Suppressor macrophage treated with lipopolysaccharide for 1 hour (primary cell): ENCODE measurements at places on chromosomes 2 and 18.

DNA sequence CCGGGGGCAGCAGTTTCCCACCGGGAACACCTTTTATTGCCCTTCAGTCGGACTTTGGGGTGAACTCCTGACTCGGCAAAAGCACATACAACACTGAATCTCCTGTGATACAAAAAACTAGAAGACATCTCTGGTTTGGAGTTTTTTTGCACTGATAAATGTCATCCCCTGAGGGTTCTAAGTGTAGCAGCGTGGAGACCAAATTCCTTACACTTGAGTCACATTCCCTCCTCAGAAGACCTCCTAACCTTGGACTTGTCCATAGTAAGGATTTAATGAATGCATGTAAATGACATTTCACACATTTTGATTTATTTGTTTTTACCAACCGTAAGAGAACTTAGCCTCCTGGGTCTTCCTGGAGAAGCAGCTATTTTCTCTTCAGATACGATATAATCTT is 54.0 kb upstream of the GPR45 start:
- no peak for DNase-seq

GRCh38 chr2:176638167-176639015 is 369.1 kb downstream of the MTX2 start:
- peak; percentile 77 for DNase-seq

DNA sequence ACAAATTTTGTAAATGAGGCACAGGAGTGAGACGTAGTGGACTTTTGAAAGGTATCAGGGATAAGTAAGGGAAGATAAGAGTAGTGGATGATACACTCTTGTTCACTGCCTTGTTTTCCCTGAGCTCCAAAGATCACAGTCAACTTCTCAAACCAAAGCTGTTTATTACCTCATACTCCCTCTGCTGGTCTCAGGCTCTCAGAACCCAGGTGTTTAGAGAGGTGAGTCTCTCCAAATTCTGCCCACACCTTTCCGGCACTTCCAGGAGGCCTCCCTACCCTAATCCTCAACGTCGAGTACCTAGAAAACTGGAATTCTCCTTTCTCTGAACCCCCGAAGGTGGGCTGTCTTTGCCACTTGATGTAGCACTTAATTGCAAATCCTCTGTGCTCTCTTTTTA is 621.1 kb downstream of the BCL11A start:
- no peak for DNase-seq

GRCh38 chr2:196515051-196515450 is 124.5 kb upstream of the CCDC150 start:
- no peak for DNase-seq

DNA sequence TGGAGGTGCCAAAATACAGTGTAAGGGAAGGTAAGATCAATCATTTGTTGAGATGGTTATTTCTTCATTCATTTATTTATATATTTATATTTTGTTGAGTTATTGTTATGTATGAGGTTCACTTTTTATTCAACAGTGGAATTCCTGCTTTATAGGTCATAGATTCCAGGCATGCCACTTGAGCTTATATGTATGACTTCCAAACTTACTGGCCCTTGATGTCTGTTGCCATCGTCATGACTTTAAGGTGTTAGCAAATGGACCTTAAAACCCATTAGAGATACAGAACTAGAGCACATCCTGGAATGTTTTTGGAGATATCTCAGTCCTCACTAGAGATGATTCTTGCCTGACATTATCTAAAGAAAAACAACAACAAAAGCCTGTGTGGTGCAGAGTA is 25.9 kb downstream of the CCDC85A start:
- DNase-seq = no peak

DNA sequence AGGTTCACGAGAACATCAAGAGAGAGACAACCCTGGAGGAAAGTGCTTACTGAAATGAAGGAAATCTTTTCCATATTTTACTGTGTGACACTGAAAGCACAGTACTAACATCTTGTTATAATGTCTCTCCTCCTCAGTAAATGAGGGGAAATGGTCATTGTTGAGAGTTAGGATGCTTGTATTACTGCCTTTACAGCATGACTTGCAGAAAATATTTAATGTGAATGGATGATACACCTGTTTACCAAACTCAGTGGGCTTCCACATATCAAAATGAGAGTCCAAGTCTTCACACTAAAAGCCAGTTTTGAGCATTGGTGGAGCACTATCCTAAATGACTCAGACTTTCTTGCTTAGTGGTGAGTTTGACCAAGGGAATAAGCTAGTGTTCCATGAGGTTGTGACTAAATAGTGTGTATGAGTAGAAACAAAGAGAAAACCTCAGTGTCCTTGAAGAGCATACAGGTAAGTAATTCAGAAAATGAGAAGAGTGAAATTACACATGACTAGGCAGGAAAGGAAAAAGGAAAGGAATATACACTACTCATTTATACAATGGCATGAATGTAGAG is 930.7 kb upstream of the CELF4 start:
- DNase-seq = no peak

GRCh38 chr2:239393941-239394340 is 6.9 kb downstream of the HDAC4 start:
- no peak for DNase-seq

- no peak for DNase-seq
Measured at GRCh38 chr2:166591226-166591625, 97.2 kb upstream of the SCN7A start.

DNA sequence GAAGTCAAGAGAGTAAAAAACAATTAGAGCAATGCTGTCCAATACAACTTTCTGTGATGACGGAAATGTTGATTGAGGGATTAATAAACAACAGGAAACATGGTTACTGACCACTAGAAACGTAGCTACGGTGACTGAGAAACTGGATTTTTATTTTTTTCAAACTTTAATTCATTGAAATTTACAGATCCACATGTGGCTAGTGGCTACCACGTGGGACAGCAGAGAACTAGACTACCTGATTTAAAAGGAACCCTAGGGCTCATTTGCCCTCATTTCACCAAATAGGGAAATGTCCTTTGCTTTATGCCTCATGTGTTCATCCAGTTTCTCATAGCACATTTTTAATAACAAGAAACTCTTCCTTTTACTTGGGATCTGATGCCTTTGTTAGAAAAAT is 413.0 kb downstream of the TGIF1 start:
- no peak for DNase-seq

- no peak for DNase-seq
Measured at GRCh38 chr2:189631849-189632248, 29.4 kb upstream of the ASNSD1 start.

- DNase-seq = no peak
Measured at GRCh38 chr2:110113961-110114591, 1.5 kb downstream of the MALL start.

DNA sequence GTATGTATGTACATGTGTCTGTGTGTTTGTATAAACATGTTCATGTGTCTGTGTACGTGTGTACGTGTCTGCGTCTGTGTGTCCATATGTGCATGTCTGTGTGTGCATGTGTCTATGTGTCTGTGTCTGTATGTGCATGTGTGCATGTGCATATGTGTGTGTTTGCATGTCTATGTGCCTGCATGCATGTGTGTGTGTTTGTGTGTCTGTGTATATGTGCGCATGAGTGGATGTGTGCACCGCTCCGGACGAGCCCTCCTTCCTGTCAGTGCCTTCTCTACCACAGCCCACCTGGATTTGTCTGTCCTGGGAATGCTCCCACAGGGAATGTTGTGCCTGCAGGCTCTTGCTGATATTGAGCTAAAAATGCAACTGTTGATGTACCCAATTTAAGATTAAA is 113.3 kb upstream of the EPC2 start:
- DNase-seq = no peak

GRCh38 chr2:118227698-118228508 is 139.6 kb downstream of the INSIG2 start:
- peak; percentile 36 for DNase-seq

- peak; percentile 83 for DNase-seq
Measured at GRCh38 chr2:46695283-46695682, 215.9 kb downstream of the TMEM247 start.

DNA sequence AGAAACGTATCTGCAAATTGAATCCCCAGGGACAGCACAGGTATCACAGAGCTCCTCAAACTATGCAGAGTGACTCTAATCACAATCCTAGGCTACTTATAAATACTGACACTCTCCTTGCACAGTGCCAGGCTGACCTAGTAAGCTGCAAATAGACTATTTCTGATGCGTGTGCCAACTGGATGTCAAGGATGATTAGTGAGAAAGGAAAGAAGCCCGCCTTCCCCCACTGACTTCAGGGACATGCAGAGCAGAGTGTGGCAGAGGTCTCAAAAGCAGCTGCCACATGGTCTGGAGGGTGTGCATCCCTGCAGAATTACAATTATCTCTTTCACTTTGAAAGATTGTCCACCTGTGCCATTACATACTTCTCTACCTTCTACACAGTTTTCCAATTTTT is 235.6 kb downstream of the CPS1 start:
- no peak for DNase-seq

GRCh38 chr2:239255218-239255617 is 145.6 kb downstream of the HDAC4 start:
- no peak for DNase-seq

GRCh38 chr2:195929531-195929930 is 139.1 kb downstream of the DNAH7 start:
- DNase-seq = no peak

DNA sequence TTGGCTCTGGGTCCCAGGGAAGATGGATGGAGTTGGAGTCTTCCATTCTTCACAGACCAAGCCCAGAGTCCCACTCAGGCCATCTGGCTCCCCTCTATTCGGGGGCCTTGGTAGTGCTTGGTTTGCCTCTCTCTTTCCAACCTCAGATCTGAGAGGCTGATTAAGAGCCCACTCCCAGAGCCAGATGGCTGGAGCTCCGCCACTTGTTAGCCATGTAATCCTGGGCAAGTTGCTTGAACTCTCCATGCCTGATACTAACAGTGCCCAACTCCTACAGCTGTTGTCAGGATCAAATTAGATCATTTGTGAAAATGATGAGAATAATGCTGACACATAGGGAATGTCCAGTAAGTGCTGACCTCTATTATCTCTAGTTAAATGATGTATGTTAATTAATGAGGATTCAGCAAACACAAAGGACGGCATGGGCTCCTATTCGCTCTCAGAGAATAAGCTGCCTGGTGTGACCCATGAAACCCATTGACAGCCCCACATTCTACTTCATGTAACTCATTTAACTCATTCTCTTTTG is 46.6 kb upstream of the SLC14A1 start:
- DNase-seq = no peak

GRCh38 chr2:181978351-181979150 is 7.1 kb upstream of the PPP1R1C start:
- no peak for DNase-seq

GRCh38 chr2:30230497-30231211 is 680 bp upstream of the LBH start:
- DNase-seq = peak; percentile 29

DNA sequence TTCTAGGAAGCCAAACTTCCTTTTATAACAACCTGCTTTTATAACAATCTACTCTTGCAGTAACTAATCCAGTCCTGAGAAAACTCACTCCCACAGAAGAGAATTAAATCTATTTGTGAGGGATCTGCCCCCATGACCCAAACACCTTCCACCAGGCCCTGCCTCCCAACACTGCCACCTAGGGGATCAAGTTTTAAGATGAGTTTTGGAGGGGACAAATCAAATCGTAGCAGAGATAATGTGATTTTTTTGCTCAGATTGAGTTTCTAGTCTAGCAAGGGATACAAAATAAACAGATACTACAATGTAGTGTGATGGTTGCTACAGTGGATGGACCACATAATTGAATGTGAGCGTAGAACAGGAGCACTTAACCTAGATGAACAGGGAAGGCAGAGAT is 52.2 kb downstream of the NCOA1 start:
- DNase-seq = peak; percentile 17

- no peak for DNase-seq
Measured at GRCh38 chr18:8812631-8813030, 107.3 kb downstream of the MTCL1 start.

DNA sequence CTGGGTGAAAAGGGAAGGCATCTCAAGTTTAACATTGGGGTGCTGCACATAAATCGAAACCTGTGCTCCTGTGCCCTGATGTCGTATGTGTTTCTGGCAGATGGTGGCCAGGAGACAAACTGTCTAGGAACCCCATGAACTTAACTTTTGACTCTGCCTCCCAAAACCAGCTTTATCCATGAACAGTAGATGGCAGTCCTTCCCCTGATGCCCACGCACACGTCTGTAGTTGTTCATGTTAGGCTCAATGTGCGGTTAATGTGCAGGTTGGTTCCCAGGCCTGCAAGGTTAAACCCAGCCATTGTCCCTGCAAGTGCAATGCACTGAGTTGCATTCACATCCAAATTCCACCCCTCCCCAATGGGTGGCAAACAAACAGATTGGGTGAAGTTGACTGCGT is 44.1 kb upstream of the SIX3 start:
- no peak for DNase-seq

DNA sequence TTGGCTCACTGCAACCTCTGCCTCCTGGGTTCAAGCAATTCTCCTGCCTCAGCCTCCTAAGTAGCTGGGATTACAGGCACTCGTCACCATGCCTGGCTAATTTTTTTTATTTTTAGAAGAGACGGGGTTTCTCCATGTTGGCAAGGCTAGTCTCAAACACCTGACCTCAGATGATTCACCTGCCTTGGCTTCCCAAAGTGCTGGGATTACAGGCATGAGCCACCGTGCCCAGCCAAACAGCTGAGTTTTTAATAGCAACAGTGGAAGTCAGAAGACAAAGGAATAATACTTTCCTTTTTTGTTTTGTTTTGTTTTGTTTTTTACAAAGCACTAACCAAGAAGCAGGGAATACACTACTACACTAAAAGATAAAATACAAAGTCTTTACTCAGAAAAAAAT is 16.9 kb downstream of the GPR75 start:
- DNase-seq = no peak

- DNase-seq = no peak
Measured at GRCh38 chr2:217269701-217270484, 410.0 kb upstream of the TNP1 start.

- no peak for DNase-seq
Measured at GRCh38 chr2:147636886-147637285, 207.9 kb upstream of the ACVR2A start.

- DNase-seq = no peak
Measured at GRCh38 chr2:184312970-184313369, 285.4 kb upstream of the ZNF804A start.

GRCh38 chr2:57711991-57712390 is 334.6 kb upstream of the VRK2 start:
- no peak for DNase-seq

GRCh38 chr2:101307950-101308431 is 510 bp downstream of the RNF149 start:
- DNase-seq = no peak

GRCh38 chr2:74361327-74361726 is 18.1 kb upstream of the SLC4A5 start:
- DNase-seq = no peak

DNA sequence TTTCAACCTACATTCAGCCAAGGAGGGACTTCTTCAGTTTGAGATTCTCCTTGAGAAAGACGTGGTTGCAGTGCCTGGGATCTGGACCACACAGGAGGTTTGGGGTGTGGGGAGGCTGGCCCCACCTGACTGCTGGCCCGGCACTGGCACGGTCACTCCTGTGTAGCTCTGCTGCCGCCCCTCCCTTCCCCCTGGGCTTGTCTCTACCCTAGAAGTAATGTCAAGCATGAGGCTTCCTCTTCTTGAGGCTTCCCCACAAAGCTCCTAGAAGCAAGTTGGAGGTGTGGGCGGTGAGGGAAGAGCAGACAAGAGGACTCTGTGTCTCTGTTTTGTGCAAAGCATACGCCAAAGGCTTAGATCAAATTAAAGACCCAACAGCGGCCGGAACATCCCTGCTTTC is 8.7 kb downstream of the KLHL29 start:
- DNase-seq = peak; percentile 46
